HS-5 (cell line): ENCODE measurements at places on chromosomes 6 and 20.
A peak's percentile ranks its signal among the peaks of the same experiment; 100 is the strongest.

- DNase-seq: no peak
These were observed 8.5 kb downstream of the ACSS1 start for GRCh38 chr20:25049261-25050060.

- no peak for DNase-seq
These were observed 3.9 kb downstream of the OTOR start for GRCh38 chr20:16752082-16752481.

DNA sequence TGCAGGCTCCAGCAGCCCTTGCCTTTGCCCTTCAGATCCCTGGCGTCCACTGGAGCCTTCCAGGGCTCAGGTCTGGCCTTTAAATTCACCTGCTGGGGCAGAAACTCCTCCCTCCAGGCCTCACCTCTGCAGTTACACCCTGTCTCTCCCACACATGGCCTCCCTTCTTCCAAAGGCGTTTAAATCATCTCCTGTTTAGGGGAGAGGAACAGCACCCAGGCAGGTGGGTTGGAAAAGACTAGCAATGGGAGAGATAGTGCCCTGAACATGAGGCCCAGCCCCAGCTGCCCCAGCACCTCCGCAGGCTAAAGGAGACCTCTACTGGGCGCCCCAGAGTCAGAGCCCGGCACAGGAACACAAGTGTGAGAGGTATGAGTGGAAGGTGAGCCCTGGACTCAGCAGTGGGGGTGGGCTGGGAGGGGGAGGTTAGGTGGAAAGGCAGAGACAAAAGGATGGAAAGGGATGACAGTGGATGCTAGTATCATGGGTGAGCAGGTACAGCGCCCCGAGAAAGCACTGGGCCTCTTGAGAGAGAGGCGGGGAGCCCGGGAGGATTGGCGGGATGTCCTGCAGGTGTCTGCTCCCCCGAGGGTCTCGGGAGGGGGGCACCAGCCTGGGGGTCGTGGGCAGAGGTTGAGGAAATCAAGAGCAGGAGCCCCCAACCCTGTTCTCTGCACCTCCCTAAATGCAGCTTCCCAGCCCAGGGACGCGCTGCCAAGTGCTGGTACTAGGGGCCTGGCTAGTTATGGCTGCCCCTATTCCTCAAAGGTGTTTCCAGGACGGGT lies at the start of gene CST9:
TSS of gene CST9 (minus strand) at position 51 of the 785 bp plus-strand sequence. CDS start 53 bp downstream, outside the sequence.
- DNase-seq: no peak

DNA sequence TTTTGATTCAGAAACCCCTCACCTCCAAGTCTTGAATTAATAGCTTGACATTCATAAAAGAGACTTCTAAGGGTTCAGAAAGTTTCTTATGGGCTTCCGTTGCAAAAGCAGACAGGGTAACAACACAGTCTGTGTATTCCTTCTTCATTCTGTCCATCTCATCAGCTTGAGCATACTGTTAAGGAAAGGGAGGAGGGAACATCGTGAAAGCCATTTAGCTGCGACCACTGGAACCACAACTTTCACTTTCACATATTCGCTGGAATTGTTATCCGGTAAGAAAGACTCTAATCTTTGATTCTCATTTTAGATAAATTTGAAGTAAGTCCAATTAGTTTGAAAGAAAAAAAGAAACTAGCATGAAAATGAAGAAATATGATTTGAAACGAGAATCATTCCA lies 174.4 kb downstream of the SYNE1 start:
- no peak for DNase-seq

DNA sequence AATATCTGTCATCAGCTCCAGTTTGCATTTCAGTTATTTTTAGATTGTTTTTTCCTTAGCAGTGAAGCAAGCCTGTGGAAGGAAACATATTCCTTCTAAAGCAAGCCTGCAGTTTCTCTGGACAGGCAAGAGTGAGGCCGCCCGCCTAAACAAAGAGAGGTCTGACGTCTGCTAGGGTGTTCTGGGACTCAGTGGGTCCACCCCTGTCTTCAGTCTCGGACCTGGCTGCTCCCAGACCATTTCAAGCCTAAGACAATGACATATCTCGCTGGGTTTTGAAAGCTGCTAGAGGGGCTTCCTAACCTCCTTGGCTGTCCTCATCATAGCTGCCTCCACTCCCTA lies 36.8 kb upstream of the RNF24 start:
- no peak for DNase-seq

DNA sequence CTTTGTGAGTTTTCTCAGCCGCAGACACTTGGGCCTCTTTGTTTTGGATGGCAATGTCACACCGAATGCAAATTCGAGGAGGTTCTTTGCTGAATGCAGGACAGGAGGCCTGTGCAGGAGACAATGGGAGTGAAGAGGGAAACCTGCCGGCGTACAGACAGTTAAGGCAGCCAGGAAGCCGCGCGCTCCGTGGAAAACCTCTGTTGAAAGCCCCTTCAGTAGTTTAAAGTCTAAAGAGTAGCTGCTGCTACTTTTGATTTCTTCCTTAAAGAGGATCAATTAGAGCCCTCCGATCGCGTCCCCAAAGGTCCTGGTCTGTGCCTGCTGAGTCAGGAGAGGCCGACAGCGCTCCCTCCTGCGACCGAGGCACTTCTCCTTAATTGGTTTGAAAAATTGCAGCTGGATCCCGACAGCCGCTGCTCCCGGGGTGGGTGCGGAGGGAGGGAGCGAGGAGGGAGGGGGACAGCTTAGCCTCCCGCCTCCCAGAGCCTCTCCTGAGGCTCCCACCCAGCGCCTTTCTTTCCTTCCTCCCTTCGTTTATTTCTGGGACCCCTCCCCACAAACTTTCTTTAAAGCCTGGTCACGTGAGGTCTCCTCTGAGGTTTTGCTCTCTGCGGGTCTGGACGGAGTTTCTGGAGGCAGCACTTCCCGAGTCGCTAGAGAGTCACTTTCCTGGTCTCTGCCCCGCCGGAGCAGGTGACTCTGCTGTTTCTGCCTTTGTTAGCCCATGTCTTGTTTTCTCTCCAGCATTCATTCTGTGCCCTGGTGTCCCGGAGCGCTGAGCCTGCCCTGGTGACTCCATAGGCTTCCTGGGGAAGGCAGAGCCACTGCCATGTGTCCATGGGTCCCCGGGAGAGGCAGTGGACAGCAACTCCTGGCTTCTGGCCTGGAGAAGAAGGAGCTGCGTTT lies 22.3 kb upstream of the RPP40 start:
- no peak for DNase-seq

DNA sequence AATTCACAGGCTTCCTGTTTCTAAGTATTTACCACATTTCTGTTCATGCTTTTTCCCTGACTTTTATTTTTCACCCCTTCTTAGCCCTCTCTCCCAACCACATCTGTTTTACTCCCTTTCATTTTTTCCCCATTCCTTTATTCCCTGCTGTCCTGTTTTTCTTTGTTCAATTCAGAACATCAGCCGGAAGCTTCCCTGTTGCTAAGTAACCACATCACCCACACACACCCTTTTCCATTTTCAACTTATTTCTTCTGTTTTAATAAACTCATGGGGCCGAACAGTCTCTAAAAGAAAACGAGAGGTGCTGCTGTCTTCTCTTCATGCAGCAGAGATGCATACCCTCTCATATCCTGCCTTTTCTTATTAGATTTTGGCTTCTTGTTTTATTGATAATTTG lies 53.5 kb upstream of the CEP85L start:
- DNase-seq: no peak

DNA sequence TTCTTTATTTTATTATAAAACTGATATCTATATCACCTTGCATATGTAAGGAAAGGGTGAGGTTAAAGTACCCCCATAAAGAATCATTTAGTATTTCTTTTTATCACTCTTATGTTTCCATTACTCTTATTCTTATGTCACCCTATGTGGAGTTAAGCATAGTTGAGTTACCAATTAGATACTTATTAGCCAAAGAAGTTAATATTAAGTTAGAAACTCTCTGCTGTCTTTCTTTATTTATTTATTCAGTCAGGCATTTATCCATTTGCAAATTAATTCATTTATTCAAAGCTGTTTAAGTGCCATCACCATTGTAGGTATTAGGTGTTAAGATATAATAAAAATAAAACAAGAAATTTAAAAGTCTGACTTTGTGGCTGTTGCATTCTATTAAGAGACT lies 1279.1 kb upstream of the CITED2 start:
- DNase-seq: no peak

DNA sequence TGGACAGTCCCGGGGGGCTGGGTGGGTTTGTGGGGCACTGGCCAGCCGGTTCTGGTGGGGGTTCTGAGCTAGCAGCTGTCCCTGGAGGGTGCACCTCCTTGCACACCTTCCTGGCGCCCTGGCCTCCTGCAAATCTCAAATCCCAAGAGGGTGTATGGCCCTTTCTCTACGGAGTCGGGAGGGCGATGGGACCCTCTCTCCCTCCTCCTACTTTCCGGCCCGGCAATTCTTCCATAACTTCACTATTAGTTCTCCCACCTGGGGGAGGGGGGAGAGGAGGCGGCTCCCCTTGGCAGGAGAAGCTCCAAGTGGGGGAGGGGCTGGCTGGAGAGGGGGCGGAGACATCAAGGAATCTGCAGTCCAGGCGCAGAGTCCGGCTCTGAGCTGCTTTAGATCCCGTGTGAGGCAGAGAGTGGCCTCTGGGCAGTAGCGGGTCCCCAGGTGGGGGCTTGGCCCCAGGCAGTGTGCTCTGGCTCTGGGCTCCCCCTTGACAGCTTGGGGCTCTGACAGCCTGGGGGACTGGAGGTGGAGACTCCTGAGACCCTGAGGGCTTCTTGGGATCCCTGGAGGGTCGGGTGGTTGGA lies 1.4 kb upstream of the LAMA5 start:
- DNase-seq: no peak

- DNase-seq: no peak
These were observed 810 bp downstream of the LAMP5 start for GRCh38 chr20:9515214-9515585.

- DNase-seq: no peak
These were observed 5.0 kb downstream of the SLC12A5 start for GRCh38 chr20:46034039-46034438.

DNA sequence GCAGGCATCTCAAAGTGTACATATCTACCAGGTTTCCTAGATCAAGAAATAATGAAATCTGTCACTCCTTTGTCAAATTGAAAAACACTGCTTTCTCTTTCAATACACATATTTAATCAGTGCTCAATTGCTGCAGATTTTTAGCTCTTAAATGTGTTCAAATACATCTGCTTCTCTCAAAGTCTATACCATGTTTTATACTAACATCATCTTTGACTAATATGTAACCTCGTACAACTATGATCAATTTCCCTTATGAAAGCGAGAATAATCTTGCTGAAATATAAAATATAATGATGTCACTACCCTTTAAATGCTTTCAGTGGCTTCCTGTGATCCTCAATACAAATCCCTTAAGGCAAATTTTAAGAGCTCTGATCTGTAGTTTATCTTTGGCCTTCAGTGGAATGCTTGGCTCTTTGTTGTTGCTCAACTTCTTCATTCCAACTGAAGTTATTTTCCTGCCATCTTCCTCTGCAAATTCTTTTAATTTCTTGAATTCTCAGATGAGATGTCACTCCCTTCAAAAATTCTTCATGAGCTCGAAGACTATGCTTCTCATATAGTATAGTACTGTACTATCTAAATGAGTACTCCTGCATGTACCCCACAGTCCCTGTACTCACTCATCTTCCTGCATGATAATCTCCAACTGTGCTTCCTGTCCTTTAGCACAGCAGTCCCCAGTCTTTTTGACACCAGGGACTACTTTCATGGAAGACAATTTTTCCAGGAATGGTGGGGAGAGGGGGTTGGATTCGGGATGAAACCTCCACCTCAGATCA lies 545.1 kb upstream of the GJE1 start:
- peak; percentile 53 for DNase-seq

DNA sequence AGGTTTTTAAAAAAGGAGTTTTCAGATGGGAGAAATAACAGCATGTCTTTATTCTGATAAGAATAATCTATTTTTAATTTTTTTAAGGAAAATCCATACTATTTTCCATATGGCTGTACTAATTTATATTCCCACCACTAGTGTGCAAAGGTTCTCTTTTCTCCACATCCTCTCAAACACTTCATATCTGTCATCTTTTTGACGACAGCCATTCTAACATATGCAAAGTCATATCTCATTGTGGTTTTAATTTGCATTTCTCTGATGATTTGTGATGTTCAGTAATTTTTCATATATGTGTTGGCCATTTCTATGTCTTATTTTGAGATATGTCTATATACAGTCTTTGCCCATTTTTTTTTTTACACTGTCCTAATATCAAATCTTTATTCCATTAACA lies 280.6 kb upstream of the RUNX2 start:
- no peak for DNase-seq

DNA sequence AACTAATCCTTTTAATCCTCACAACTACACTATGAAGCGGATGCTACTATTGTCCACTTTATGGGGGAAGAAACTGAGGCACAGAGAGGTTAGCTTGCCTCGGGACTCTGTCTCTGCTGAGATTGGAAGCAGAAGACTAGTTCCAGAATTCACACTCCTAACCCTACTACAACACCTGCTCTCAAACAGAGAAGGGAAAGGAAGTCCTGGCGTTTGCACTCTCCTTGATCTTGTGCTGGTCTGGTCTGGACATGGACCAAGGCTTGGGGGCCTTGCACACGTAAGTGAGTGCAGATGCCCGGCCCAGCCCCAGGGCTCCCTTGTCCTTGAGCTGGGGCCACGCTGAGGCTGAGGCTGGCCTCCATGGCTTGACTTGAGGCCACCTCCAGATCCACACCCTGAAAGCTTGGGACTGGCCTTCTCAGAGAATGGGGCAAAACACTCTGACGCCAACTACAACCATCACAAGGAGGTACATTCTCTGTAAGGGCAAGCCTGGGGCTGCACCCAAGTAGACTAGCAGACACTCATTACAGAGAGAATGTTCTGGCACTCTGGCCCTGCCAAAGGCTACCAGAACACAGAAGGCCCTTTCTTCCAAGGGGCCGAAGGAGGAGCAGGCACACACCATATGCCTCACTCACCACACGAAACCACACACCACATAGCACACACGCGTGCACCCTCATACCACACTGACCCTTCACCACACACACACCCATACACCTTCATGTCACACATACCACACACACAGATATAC lies 33.3 kb upstream of the EZR start:
- no peak for DNase-seq
